ENCODE measurements at places on chromosomes 7 and 10.

- DNase-seq = no peak
Observed at GRCh38 chr10:88039496-88040200, 176.2 kb downstream of the PTEN start.

DNA sequence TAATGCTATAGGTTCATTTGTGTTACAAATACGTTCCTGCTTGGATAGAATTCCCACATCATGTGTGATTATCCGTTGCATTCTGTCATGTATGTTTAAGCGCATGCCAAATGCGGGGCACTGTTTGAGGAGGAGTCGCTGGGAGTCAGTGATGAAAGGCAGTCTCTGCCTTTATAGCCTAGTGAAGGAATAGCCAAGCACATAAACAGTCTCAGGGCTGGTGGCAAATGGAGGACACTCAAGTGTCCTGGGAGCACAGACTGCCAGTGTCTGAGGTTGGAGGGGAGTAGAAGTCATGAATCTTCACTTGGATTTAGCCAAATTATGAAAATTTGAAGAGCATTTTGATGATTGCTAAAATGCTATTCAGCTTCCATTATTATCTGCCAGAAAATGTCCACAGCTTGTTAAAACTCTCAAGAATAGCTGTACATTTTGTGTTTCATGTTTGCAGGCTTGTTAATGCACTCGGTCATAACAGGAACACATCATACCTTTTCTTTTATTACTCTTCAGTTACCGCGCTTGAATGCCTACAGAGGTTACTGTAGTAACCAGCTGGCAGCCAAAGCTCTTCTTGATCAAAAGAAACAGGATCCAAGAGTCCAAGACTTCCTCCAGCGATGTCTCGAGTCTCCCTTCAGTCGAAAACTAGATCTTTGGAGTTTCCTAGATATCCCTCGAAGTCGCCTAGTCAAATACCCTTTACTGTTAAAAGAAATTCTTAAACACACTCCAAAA lies 41.6 kb downstream of the NET1 start:
- no peak for DNase-seq

DNA sequence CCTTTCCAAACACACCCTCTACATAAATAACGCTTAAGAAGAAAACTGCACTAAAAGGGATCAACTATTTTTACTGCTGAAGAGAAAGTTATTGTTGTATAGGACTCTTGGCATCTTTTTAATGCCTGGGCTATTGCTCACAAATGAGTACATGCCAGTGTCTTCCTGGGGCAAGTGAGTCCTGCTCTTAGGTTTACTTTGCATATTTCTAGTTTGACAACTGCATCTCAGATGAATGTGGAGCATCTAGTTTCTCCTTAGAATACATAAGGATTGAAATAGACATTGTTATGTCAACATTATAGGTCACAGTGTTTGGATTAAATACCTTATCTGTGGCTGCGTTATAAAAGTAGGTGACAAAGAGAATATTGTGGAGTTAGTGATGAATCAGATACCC lies 44.5 kb downstream of the PSMC2 start:
- no peak for DNase-seq

- no peak for DNase-seq
Observed at GRCh38 chr7:128158370-128158769, 82.7 kb upstream of the LEP start.

- no peak for DNase-seq
Observed at GRCh38 chr10:29862923-29863614, 196.3 kb downstream of the JCAD start.

DNA sequence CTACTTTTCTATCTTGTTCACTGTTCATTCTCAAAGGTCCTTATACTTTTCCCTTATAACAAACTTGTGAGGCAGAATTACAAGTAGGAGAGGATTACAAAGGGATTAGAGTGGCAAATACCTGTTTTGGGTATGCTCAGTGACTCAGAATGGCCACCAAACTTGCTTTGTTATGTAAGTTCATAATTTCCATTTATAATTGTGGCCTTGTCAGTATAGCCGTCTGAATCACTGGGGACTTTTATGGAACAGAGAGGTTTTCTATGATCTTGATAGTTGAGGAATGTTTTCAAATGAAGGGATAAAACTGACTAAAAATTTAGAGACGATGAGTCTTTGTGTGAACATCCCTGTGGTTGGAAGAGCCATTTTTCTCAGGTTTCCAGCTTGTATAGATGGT lies 116.2 kb downstream of the SND1 start:
- no peak for DNase-seq

GRCh38 chr10:107443326-107443725 lies 278.8 kb upstream of the SORCS1 start:
- no peak for DNase-seq
